ENCODE measurements at places on chromosomes 6 and 20.

DNA sequence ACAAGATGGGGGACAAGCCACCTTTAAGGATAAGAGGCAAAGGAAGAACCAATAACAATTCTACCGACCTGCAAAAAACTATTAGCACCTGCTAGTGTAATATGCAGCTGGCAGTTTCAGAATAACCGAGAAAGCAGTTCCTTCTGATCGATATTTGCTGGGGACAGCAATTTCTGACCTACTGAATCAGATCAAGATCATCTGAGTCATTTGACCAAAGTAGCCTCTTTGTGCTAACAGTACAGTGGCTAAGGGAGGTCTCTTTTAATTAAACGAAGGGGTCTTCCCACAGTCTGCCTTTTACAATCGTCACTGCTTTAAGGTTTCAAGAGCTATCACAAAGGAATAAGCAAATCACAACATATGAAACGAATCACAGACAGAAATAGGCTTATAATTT lies 318.9 kb downstream of the BTBD9 start:
- no peak for DNase-seq

DNA sequence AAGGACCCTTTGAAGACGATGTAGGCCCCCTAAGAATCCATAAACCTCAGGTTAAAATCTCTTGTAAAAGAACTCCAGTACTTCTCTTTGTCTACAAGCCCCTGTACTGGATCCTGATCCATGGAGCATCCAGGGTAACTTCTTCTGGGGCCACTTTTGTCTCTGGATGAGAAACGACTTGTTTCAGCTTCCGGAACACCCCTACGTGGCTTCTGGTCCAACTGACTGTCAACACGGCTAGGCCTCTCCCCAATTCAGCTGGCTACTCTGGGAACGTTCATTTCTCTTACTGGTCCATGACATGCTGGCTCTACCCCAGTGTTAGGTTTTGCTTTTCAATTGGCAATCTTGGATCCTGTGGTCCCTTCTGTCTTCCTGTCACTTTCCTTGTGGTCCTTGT lies 198.0 kb downstream of the BACH2 start:
- DNase-seq = no peak

DNA sequence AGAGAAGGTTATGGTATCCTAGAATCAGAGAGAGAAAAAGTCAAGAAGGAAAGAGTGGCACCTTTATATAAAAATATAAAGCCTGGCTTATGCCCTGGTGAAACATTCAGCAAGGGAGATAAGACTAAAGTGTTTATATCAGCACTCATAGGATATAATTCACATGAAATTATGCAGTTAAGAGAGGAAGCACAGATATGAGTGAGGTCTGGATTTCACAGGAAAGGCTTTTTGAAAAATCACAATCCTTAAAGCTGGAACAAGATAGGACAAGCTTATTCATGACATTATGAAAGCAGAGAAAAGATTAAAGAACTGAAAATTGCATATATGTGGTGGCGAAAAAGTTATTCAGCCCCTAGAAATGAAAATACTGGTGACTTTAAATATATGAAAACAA lies 181.2 kb upstream of the FLRT3 start:
- DNase-seq = no peak

DNA sequence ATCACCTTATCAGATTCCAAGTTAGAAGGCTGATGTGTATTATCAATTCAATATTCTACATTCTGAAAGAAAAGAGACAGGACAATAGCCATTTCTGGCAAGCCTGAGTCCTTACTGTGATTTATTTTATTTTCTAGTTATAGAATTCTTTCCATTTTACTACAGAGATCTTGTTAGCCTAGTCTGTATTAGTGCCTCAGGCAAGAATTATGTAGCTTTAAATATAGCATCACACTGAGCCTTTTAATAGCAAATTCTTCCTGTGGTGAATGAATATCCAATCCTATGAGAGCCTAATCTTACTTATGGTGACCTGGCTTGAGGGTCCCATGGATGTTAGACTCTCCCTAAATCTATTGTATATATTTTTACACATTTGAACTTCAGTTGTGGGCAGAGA lies 732.8 kb upstream of the CITED2 start:
- DNase-seq = peak; percentile 15

- no peak for DNase-seq
These were observed 105.9 kb downstream of the ID4 start for GRCh38 chr6:19943042-19943441.

GRCh38 chr6:30154709-30155519 lies 6.1 kb downstream of the TRIM10 start:
- peak; percentile 82 for DNase-seq

- DNase-seq = no peak
These were observed 31.1 kb upstream of the ENPP4 start for GRCh38 chr6:46098678-46099077.

- DNase-seq = no peak
These were observed 21.5 kb upstream of the RALGAPA2 start for GRCh38 chr20:20733943-20734342.

Data from HFFc6 (cell line).